ENCODE measurements at places on chromosomes 7 and 10.
A peak's percentile ranks its signal among the peaks of the same experiment; 100 is the strongest.

DNA sequence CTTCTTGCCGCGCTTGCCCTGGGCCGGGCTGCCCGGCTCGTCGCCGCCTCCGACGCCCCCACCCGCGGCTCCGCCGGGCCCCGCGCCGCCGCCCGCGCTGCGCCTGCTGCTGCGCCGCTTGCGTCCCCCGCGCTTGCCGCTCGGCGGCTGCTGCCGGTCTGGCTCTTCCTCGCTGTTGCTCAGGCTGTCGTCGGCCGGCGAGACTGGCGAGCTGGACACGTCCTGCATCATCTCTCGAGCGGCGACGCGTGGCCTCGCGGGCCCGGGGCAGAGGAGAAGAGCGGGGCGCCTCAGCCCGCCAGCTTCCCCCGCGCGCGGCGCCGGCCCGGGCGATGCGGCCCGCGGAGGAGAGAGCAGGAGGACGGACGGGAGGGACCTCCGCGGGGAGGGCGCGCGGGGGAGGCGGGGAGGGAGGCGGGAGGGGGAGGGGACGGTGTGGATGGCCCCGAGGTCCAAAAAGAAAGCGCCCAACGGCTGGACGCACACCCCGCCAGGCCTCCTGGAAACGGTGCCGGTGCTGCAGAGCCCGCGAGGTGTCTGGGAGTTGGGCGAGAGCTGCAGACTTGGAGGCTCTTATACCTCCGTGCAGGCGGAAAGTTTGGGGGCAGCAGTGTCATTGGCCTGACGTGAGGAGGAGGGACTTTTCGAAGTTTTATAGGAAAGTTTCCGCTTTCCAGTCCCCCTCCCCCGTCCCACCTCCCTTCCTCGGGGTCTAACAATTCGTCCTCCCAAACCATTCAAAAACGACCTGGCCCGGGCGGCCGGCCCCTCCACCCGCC lies at the start of gene TWIST1:
TWIST1 (minus strand) TSS at position 546 of the 779 bp plus-strand sequence; CDS start at position 231, 315 bp downstream.
- peak; percentile 51 for DNase-seq

- no peak for DNase-seq
Observed at GRCh38 chr10:99529591-99530107, 3.1 kb upstream of the NKX2-3 start.

DNA sequence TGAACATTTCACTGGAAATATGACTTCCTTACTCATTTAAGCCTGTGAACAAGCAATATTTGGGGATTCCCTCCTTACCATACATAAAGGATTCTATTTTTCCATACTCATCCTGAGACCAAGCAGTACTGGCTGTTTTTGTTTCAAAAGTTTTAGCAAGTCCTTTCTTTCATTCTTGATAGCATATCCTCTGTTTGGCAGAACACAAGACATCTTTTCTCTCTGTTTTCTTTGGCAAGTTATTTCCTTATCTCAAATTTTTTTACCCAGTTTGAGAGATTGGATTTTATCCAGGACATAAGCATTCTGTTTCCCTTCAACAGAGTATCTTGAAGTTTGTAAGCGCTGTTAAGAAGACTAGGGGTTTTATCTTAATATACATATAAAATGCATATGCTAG lies 3.0 kb upstream of the WASL start:
- DNase-seq: no peak

DNA sequence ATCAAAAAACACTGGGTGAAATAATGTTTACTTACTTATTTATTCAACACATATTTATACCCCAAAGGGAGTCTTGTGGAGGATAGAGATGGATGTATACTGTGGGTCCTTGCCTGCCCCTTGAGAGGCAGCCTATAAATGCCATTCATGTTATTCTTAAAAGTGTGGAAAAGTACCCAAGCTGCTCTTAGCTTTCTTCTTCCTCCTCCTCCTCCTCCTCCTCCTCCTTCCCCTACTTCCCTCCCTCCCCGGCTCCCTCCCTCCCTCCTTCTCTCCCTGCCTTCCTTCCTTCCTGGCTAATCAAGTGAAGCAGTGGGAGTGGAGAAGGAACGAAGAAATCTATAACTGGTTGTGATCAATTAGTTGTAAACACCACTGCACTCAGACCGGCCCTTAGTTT lies 21.2 kb upstream of the IGF2BP3 start:
- no peak for DNase-seq

GRCh38 chr7:139618482-139619366 lies 95.2 kb downstream of the CLEC2L start:
- peak; percentile 62 for DNase-seq

- DNase-seq: no peak
Observed at GRCh38 chr7:26900251-26900650, 35.9 kb upstream of the SKAP2 start.

DNA sequence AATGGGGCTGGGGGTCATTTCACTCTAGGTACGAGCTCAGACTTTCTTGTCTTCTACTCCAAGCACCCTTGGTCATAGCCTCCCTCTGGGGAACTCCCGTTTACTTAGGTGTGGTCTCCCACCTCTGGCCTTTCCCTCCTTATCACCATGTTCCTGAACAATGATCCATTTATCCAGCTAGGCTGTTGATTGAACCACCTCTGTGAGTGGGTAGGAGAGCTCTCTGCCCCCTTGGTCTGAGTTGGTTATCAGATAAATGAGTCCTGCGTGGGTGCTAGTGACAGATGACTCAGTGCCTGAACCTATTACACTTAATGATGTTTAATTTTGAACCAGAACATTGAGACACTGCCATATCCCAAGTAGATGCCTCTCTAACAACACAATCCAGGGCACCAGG lies 9.4 kb downstream of the BLNK start:
- DNase-seq: no peak
